NCI-H526 (cell line): ENCODE measurements at places on chromosomes 2 and 18.

- DNase-seq: no peak
Measured at GRCh38 chr2:168085801-168086361, 161.5 kb downstream of the STK39 start.

DNA sequence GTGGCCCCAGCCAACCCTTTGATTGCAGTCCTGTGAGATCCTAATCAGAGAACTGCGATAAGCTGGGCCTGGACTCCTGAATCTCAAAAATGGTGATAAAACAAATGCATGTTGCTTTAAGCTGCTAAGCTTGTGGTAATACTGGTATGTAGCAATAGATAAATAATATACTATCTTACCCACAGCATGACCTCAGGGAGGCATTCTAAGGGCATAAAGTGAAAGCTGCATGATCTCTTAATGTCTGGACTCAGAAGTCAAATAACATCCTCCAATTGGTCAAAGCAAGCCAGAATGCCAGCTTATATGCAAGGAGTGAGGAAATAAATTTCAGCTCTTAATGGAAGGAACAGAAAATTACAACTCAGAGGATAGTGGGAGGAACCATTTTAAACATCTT, 246.1 kb downstream of the FSIP2 start:
- no peak for DNase-seq

DNA sequence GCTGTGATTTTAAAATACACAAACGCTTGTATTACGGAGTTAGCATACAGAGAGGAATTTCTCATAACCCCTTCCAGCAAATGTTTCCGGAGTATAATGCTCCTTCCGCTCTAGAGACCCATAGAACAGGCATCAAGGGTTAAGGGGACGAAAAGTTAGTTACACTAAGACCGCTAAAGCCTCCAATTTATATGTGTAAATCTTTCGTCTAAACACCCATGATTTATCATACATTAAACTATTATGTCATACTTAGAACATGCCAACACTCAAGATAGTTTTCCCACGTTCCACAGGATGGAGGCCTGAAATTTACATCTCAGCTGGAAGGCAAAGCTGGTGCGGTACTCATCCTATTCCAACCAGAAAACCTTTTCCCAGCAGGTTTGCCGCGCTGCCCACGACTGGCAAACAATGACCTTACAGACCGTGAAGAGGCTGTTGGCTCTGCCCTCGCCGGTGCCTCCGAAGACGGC, 650 bp downstream of the ORMDL1 start:
- DNase-seq: peak; percentile 60

GRCh38 chr2:269356-270030, 4.7 kb downstream of the ACP1 start:
- DNase-seq: no peak

- no peak for DNase-seq
Measured at GRCh38 chr2:195548198-195548940, 108.7 kb upstream of the SLC39A10 start.

DNA sequence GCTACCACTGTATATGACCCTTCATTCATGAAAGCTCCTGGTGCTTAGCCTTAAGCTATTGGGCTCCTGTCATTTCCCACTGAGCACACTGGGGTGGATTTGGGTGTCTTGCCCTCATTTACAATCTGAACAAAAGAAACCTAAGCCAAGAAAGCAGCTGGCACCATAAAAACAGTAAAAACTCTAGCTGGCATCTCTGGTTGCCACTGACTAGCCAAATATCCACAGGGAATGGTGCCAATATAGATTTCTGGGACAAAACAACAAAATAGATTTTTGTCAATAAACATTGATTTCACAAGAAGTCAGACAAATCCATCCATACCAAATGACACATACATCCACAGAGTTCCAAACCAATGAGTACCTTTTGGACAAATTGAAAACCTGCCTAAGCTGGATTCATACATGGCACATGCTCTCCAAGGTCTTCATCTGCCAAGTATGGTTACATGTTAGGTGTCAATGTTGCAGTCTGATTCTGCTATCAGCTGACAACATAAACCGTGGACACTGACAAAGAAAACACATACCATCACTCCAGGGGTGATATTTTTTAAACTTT, 1081.5 kb upstream of the ZEB2 start:
- no peak for DNase-seq

GRCh38 chr2:109098251-109098920, 30.6 kb upstream of the SH3RF3 start:
- no peak for DNase-seq
